NCI-H146 (cell line): ENCODE measurements at places on chromosomes 4 and X.

DNA sequence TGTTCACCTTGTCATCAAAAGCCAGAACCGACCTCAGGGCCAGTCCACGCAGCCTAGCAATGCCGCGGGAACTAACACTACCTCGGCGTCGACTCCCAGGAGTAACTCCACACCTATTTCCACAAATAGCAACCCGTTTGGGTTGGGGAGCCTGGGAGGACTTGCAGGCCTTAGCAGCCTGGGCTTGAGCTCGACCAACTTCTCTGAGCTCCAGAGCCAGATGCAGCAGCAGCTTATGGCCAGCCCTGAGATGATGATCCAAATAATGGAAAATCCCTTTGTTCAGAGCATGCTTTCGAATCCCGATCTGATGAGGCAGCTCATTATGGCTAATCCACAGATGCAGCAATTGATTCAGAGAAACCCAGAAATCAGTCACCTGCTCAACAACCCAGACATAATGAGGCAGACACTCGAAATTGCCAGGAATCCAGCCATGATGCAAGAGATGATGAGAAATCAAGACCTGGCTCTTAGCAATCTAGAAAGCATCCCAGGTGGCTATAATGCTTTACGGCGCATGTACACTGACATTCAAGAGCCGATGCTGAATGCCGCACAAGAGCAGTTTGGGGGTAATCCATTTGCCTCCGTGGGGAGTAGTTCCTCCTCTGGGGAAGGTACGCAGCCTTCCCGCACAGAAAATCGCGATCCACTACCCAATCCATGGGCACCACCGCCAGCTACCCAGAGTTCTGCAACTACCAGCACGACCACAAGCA, 898 bp downstream of the UBQLN2 start:
- DNase-seq, result peak; percentile 50

- DNase-seq, result no peak
Measured at GRCh38 chr4:7674706-7675105, 240.0 kb upstream of the PSAPL1 start.

DNA sequence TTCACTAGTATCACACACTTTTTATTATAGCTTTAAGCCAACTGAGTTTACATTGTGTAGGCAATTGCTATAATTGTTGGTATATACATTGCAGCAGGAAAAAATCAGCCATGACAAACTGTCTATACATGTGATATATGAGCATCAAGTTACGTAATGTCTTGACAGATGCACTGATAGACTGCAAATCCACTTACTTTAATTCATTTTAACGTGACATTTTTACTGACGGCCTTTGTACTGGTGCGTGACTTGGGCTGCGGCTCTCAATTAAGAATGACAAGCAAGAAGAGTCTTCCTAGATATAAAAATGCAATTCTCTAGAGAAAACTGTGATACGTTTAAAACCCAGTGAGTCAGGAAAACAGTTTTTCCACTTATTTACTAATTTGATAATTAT, 143.8 kb downstream of the ACTRT1 start:
- DNase-seq, result no peak

DNA sequence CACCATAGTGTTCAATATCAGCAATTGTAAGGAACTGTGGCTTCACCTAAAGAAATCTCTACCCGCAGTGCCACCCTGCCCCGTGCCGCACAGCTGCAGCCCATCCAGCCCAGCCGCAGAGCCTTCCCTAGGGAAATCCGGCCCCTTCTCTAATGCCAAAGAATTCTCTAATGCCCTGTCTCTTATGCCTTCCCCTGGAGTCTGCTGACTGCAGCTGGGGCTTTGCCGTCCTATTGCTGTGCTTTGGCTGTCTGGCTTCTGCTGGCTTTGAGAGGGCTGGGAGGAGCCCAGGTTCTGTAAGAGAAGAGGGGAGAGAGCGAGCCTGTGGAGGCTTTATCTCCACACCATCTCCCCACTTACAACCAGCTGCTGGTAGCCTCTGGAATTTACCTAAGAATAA, 85.9 kb upstream of the HELT start:
- DNase-seq, result no peak

DNA sequence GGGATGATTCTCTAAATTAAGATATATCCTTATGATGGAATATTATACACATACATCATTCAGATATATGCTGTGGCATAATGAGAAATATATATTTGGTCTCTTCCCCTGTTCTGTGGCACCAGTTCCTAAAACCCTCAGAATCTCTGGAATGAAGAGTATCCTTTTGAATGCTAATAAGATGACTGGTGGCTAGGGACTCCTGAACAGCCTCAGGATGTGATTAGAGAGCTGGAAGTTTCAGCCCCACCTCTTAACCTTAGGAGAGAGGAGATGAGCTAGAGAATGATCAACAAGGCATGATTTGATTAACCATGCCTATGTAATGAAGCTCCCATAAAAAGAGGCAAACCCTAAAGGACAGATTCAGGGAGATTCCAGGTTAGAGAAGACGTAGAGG, 632.0 kb downstream of the IQCM start:
- no peak for DNase-seq

DNA sequence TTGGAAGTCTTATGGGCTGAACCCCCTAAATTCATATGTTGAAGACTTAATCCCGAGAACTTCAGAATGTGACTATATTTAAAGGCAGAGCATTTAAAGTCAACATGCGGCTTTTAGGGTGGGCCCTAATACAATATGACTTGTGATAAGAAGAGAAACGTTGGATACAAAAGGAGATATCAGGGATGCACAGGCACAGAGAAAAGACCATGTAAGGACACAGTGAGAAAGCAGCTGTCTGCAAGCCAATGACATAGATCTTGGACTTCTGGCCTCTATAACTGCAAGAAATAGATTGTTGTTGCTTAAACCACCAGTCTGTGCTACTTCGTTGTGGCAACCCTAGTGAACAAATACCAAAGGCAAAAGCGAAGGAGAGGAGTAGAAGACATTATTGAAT, 42.2 kb downstream of the GABRG1 start:
- no peak for DNase-seq

- DNase-seq, result peak; percentile 47
Measured at GRCh38 chrX:120251471-120252011, 929 bp downstream of the ZBTB33 start.
